ENCODE measurements at places on chromosomes 3 and 15.
A peak's percentile ranks its signal among the peaks of the same experiment; 100 is the strongest.

- DNase-seq = no peak
Observed at GRCh38 chr3:167787440-167787839, 51.9 kb downstream of the SERPINI1 start.

- DNase-seq = no peak
Observed at GRCh38 chr3:115401851-115402501, 221.3 kb upstream of the GAP43 start.

DNA sequence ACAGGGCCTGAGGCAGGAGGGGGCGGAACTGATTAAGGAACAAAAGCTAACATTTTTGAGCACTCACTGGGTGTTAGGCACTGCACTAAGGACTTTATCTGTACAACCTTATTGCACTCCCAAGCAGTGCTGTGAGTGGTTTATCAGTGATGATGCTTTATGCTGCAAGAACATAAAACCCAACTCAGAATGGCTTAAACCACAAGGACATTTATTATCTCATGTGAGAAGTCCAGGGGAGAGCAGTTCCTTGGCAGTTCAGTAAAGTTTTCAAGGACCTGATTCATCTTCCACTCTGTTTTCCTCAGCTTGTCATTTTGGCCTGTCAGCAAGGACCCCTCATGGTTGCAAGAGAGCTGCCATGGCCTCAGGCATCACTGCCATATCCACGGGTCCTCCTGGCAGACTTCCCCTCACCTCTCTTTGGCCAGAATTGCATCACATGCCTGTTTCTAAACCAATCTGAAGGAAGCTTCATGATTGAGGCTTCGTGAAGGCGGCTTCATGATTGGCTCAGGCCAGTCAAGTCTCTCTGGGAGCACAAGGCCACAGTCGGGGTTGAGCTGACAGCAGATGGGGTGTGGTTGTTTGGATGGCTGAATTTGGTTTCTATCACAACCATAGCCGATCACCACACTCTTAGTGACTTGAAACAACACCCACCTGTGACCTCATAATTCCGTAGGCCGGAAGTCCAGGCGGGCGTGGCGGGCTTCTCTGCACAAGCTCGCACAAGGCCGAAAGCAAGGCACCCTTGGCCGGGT is 15.8 kb downstream of the EFCC1 start:
- no peak for DNase-seq

GRCh38 chr3:38601956-38602550 is 47.4 kb downstream of the SCN5A start:
- DNase-seq = no peak

DNA sequence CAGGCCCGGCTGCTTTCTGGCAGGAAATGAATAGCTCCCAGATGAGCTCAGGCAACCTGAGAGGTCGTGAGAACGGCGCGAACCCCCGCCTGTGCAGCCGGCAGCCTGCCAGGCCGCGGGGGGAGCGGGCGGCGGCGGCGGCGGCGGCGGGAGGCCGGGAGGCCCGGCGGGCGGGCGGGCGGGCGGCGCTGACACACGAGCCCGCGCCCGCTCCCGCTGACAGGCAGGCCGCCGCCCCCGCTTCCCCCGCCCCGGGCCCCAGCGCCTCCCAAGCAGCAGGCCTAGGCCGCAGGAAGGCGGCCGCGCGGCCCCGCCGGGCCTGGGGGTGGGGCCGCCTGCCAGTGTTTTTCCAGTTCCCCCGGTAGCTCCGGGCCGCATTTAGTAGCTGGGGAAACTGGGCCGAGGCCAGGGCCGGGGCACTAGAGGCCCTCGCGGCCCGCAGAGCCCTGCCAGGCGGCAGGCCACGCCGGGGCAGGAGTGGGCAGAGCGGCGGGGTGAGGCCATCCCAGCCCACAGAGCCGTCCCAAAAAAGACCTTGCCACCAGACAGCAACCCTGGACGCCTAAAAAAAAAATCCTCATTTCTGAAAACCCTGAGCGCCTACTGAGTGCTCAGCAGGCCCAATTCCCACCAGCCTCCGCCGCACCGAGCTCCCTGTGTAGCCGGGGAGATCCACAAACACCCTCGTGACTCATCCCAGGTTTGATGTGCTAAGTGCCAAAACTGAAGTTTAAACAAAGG is 5.6 kb downstream of the HES1 start:
- peak; percentile 78 for DNase-seq

DNA sequence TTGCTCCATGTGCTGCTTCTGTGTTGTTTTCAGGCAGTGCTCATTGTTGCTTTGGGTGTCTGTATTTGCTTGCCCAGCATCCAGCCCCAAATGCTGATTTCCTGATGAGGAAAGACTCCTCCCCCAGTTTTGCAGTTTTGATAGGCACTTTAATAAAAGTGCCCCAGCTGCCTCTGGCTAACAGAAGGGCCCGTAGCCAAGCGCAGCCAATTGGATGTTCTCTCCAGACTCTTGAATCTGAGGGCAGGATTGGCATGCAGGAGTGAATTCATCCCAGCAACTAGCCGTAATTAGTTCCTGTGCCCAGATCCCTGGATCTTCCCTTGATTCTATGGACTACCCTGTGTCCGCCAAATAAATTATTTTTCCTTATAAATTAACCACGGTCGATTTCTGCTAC is 14.8 kb upstream of the SEMA5B start:
- DNase-seq = no peak

- DNase-seq = no peak
Observed at GRCh38 chr15:58241872-58242271, 103.7 kb downstream of the AQP9 start.

Measured in stimulated activated CD4-positive, alpha-beta T cell treated with anti-CD3 and anti-CD28 coated beads, Interleukin-4, amount 100 ng/mL, for 1 hour (primary cell).